ENCODE measurements at places on chromosomes 4 and X.

DNA sequence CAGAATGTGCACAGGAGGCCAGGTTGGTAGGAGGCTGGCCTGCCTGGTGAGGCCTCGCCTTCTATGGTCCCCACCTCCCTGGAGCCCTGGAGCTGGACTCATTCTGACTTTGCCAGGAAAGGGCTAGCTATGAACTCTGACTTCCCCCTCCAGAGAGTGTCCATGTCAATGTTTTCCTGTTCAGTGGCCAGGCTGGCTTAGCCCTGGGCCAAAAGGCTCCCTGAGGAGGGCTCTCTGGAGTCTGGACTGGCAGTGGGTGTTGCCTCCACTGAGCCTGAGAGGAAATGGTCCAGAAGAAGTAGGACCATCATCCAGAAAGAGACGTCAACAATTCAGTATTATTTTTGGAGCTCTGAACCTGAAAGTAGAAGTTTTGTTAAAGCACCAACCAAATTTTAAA, 178.7 kb downstream of the CHIC2 start:
- no peak for DNase-seq

DNA sequence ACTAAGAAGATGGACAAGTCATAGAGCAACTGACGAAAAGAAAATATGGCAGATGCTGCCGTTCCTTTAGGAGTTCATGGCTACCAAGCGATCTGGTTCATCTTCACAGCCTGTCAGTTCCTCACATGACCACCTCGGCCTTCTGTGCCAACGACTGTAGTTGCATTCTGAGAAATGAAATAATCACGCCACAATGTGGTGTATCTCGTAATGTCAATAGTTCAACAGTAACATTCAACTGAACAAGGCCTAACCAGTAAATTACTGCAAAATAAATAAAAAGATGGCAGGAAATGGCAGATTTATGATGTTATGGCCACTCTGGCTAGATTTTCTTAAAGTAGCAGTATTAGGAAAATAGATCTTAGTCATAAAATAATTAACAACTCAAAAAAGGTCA, 4.4 kb downstream of the GPRIN3 start:
- DNase-seq = no peak

GRCh38 chr4:92497141-92497540, 193.4 kb downstream of the GRID2 start:
- DNase-seq = no peak

GRCh38 chr4:186265683-186266652, at the start of gene F11:
Gene F11 (plus strand): TSS chr4:186266189. CDS start chr4:186267137, 948 bp downstream.
- DNase-seq = no peak

- DNase-seq = no peak
These were observed 42.5 kb downstream of the UNC5C start for GRCh38 chr4:95506264-95506663.

DNA sequence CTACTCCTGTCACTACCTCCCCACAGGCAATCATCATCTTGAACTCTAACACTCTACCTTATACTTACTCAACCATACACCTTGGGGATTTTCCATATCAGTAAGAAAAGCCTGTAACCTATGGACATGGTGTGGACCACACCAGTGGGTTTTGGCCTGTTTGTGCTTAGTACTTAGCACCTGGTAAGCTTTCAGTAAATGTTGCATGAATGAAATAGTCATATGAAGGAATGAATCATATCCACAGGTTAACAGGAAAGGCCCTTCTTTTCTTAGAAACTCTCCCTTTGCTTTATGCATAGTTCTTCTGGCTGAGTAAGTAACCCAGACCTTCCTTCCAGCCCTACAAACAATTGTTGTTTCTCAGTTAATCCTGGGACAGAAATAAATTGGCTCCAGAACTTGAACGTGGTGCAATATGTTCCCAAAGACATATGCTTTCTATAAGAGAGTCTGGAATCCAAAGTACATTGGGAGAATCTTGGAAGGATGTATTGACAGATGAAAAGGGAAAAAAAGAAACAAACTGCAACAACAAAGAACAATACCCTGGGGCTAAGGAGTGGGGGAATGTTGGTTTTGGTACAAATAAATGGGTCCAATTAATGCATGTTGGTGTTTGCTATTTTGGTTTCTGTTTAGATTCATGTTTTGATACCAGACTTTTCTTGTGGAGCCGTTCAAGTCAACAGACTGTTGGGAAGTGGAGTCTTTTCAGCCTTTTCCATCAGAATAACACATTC, 27.8 kb downstream of the RASL11B start:
- no peak for DNase-seq

DNA sequence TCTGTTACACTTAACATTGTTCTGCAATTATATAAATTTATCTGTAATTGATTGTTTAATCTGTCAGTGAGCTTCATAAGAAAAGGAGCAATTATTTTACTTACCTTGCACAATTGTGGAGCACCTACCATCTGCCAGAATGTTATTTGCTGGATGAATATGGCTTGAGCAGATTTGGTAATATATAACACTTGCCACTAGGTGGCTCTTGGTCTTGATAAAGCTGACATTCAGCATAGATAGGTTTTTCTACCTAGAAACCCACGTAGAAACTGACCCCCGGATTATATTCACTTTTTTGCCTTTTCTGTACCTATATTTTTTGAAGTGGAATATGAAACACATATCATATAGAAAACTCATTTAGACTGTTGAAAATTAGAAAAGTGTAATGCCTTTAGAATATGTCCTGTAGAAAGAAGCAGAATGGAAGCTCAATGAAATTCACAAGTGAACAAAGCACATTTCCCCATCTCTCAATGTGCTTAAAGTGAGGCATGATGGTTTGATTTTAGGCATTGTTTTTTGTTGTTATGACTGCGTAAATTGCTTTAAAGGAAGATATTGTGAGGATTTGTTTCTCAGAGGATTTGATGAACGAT, 9.5 kb downstream of the RBPJ start:
- no peak for DNase-seq

- no peak for DNase-seq
These were observed 139.4 kb upstream of the CXorf66 start for GRCh38 chrX:140104760-140105159.

GRCh38 chr4:178681871-178682270, 1239.6 kb upstream of the AGA start:
- no peak for DNase-seq

GRCh38 chr4:83231620-83232076, 53.0 kb downstream of the COQ2 start:
- DNase-seq = no peak

GRCh38 chrX:19555683-19556082, 40.4 kb upstream of the MAP3K15 start:
- DNase-seq = no peak

- DNase-seq = no peak
These were observed 25.6 kb upstream of the TEX13C start for GRCh38 chrX:125293850-125294780.

DNA sequence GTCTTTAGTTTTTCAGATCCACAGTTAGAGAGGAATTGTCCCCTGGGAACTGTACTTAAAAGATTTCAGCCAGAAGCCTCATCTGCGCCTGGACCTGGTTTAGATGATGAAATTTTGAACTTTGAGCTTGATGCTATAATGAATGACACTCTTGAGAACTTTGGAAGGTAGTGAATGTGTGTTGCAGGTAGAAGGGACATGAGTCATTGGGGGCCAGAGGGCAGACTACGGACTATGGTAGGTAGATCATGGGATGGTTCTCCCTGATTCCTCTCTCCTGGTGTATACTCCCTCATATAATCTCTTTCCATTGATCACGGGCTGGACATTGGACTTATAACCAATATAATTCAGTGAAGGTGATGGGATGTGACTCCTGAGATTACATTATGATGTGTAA, 38.9 kb upstream of the GLRA3 start:
- DNase-seq = no peak

Measured in activated CD8-positive, alpha-beta memory T cell treated with anti-CD3 and anti-CD28 coated beads for 1 hour (primary cell).